ENCODE measurements at places on chromosomes 7 and 10.

DNA sequence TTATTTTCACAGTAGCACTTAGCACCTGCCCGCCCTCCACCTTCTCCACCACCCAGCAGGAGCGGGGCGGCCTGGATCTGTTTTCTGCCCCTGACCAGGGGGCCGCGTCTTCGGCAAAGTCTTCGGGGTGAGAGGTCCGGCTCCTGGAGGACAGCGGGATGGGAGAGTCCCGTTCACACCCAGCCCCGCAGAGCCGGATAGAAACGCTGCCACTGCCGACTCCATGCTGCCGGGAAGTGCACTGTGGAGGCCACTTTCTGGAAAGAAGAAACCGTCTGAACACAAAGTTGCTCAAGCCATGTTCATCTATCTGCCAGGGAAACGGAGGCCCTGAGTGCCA is 14.5 kb upstream of the ZNF273 start:
- no peak for DNase-seq

DNA sequence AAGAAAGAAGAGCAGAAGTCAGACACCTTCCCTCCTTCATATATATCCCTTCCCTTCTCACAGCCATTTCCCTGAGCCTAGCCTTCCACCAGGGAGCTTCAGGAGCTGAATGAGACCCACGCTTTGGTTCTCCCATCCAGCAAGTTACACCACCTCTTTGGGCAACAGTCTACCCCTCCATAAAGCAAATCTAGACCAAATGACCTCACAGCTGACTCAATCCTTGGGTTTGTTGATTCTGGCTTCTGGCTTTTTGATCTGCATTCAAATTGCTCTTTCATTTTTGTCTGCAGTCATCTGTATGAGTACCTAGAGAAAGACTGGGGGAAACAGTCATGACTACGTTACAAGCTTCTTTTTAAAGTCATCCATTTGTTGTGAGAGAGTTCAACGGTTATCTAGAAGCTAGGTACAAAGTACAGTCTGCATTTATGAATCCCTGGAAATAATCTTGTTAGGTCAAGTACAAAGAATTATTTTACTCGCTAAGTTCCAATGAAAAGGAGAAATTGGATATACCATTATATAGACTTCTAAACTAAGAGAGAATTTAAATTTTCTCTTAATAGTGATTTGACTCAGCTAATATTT is 86.3 kb downstream of the RAB11FIP2 start:
- DNase-seq: no peak

DNA sequence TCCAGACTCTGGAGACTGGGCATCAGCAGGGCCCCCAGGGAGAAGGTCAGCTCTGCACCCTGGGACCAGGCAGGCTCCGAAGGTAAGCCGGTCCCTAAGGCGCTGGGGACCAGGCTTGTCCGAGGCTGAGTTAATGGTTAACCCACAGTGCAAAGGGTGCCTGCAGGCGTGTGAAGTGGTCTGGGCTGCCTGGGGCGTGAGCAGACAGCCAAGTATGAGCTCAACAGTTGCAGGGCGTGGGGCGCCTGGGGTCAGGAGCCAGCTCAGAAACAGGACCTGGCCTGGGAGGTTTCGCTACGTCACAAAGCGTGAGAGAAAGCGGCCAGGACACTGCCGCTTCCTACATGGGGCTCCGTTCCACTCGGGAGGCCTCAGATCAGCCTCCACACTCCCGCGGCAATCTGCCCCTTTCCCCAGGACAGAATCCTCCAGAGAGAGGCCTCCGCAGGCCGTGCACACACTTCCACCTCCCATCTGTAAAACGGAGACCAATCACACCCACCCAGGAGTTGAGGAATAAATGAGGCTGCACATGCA is 16.0 kb downstream of the PDGFA start:
- DNase-seq: no peak

- DNase-seq: no peak
Measured at GRCh38 chr10:103820101-103821062, 35.0 kb downstream of the SH3PXD2A start.

DNA sequence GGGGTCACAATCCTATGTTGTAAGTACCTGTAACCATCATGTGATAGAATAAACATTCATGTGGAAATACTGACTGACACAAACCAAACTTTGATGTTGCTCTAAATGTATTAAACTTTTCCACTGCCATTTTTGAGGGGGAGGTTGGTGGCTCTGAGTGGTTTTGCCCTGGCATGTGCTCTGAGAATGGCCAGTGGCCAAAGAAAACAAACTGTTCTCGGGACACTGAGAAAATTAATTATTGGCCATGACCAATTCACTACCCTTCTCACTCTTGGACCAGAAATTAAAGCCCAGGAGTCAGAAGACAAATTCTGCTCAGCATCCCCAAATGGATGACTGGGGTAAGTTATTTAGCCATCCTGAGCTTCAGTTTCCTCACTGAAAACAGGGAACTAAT is 195.9 kb downstream of the XPNPEP1 start:
- no peak for DNase-seq

GRCh38 chr10:20093600-20093999 is 277.4 kb downstream of the PLXDC2 start:
- no peak for DNase-seq

GRCh38 chr10:62805231-62806099 is 945 bp downstream of the ADO start:
- no peak for DNase-seq

- DNase-seq: no peak
Measured at GRCh38 chr7:148819697-148820360, 64.3 kb downstream of the EZH2 start.

DNA sequence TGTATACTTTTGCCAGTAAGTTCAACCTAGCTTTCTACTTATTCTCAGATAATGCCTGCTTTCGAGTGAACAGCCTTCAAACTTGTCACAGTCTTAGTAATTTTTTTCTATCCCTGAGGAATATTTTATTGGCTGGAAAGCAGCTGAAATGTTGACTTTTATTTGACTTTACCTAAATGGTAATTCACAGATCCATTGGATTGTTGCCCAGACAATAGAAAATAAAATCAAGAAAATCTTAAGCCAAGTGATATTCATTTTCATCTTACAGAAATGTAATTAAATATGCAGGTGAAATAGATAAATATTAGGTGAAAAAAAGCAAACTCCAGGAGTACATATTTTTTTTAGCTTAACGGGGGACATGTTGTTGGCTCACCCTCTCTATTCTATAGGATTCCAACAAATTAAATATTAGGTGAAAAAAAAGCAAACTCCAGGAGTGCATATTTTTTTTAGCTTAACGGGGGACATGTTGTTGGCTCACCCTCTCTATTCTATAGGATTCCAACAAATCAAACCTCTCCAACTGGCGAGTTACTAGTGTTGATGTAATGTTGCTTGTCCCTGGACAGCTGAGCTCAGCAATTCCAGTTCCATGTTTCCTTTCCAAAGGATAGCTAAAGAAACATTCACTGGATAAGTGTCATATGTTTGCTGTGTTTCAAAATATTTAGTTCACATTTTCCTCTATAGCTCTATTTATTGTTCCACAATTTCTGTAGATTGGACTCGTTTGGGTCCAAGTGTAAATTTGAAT is 4.2 kb downstream of the TMEM26 start:
- no peak for DNase-seq

GRCh38 chr10:125025341-125025740 is 83.4 kb downstream of the ZRANB1 start:
- no peak for DNase-seq

DNA sequence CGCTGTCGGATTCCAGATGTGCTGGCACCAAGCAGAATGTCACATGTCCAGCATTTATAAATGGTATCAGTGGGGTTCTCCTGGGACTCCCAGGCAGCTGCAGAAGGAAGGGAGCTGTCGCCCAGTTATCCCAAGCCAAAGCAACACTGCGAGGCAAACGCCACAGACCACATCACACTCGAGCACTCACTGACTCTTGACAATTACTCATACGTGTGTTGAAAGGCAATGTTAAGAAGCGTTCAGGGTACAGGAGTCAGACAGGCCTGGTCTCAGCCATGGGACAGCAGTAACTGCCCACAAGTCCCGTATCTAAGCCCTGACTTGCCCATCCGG is 113.4 kb downstream of the DIP2C start:
- DNase-seq: no peak

DNA sequence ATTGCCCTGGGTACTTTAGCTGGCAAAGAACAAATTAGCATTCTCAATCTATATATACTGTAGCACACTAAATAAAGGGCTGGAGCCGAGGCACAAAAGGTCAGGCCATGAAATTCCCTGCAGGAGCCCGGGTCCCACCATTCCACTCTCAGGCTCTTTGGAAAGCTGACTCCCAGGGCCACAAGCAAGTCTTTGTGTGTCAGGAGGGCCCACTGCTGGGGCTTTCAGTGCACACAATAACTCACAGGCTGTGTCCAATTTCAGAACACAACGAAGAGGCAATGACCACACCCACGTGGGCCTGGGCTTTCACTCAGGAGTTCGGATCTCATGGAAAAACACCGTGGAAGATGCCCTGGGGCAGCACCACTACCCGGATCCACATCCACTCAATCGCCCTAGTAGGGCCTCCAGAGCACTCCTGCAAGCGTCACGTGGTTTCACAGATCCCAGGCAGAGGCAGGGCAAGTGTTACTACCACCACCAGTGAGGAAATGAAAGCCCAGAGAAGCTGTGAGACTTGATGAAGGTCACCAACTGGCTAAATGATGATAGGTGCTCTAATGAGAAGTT is 60.3 kb downstream of the COBL start:
- no peak for DNase-seq

GRCh38 chr7:69630292-69630691 is 32.0 kb downstream of the AUTS2 start:
- no peak for DNase-seq

DNA sequence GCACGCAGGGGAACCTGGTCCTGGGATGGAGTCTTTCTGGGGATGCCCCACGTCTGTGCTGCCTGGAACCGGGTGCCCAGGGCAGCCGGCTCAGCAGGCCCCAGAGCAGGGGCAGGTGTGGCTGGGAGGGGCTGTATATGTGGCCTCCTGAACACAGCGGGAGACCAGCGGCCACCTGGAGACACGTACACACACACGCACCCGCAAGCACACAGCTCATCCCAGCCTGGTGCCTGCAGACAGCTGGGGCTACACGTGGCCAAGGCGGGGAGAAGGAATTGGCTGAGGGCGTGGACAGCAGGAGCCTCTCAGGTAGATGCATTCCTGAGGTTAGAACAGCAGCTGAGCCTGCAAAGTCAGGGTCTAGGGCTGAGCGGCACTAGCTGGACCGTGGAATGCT is 14.0 kb downstream of the ADAM8 start:
- DNase-seq: no peak

DNA sequence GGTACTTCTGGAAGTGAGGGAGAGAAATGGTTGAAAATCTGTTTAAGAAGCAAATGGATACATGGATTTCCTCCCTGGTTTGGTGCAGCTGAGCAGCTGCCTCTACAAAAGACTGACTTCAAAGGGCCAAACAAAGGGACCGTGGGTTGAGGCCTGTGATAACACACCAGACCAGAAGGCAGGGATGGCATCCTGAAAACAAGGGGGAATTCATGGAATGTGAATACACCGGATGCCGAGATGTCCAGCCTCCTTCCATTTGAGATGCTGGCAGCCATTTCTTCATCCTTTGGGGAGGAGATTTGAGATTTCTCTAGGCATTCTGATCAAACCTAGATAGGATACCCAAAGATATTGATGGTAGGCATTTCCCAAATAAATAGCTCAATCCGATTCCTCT is 36.9 kb downstream of the TAF3 start:
- no peak for DNase-seq

GRCh38 chr10:87538092-87539015 is 33.7 kb downstream of the MINPP1 start:
- DNase-seq: no peak

GRCh38 chr7:130841416-130841815 is 107.4 kb upstream of the KLF14 start:
- no peak for DNase-seq

DNA sequence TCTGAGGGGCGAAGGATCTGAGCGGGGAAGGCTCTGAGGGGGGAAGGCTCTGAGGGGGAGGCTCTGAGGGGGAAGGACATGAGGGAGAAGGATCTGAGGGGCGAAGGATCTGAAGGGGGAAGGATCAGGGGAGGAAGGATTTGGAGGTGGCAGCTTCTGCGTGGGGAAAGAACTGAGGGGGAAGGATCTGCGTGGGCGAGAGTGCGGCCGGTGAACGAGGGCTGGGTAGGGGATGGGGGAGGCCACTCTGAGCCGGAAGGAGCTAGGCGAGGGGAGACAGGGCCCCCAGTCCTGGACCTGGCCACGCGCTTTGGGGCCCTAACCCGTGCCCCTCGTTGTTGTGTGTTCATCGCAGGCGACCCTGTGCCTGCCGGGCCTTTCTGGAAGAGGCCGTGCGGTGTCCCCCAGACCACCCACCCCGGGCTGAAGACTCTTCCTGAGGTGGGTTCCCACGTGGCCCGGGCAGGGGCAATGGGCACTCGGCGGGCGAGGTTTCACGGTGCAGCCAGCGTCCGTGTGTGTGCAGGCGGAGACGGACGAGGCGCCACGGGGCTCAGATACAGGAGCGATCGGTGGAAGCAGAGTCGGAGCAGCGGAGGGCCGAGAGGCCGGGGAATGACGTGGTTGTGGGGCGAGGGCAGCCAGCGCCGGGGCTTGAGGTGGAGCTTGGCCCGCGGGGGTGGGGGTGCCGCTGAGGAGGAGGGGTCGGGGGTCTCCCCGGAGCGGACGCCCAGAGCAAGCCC is 2.0 kb downstream of the CALY start:
- no peak for DNase-seq

GRCh38 chr7:25460433-25460832 is 232.1 kb upstream of the NPVF start:
- DNase-seq: no peak

DNA sequence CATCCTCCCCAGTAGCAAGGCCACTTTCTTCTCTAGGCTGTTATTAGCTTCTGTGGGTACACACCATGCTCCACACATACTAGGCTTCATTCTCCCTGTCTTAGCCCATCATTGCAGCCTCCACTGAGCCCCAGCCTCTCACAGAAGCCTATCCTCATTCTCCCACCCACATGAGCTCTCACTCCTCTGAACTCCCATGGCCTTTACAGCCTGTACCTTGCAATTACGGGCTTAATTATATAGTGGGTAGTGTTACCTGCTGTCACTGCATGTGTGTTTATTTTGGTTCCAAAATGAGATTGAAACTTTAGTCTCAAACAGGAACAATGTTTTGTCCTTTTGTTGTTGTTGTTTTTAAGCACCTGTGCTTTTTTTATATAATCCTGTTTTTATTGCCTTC is 460.0 kb downstream of the KCNMA1 start:
- no peak for DNase-seq

GRCh38 chr7:33958104-33958503 is 52.8 kb downstream of the BMPER start:
- no peak for DNase-seq

- DNase-seq: no peak
Measured at GRCh38 chr7:132211971-132212370, 364.3 kb downstream of the PLXNA4 start.

Measured in stimulated activated CD8-positive, alpha-beta memory T cell treated with anti-CD3 and anti-CD28 coated beads, Interleukin-4, amount 100 ng/mL, for 1 hour (primary cell).